Mammary epithelial cell (primary cell): ENCODE measurements at places on chromosomes 11 and 22. TPM values are rescaled to one million over a fixed set of nuclear protein-coding genes. Genes with fewer than 3 reads are reported as not detected.

PRG3 gene
- total RNA-seq = not detected in 2 replicates

OR10D3 gene
- total RNA-seq = not detected

- DNase-seq = peak; percentile 88
Observed at GRCh38 chr11:7020183-7020917, at the start of the genes NLRP14 and ZNF214. Gene NLRP14, plus strand, starts transcription at chr11:7020479. Its CDS starts 18,108 bp downstream, at chr11:7038587. Gene ZNF214, minus strand, starts transcription at chr11:7020346. Its CDS starts 17,511 bp downstream, at chr11:7002835.

DNA sequence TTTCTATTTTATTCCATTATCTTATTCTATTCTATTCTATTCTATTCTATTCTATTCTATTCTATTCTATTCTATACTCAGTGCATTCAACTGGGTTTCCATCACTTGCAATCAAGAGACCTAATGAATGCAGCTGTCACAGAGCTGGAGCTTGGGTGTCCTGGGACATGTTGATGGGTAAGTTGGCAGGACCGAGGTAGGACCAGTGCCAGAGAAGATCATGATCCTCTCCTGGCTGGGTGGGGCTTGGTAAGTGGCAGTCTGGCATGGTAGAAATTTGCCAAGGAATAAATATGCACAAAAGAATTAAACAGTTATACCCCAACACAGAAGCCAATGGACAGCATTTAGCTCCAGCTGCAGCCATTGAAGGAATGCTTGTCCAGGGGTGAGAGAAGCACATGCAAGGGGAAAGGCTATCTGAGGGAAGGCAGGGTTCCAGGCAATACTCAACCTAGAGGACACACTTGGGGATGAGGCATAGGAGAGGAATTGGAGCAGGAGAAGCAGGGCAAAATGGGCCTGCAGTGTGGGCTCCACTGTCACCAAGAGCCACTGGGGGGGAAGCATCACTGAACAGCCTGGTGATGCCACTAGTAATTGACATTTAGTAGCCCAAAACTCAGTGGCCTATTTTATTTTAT lies 97.0 kb upstream of the CD82 start:
- no peak for DNase-seq

- no peak for DNase-seq
Observed at GRCh38 chr11:120024046-120024445, 113.9 kb downstream of the TRIM29 start.

DNA sequence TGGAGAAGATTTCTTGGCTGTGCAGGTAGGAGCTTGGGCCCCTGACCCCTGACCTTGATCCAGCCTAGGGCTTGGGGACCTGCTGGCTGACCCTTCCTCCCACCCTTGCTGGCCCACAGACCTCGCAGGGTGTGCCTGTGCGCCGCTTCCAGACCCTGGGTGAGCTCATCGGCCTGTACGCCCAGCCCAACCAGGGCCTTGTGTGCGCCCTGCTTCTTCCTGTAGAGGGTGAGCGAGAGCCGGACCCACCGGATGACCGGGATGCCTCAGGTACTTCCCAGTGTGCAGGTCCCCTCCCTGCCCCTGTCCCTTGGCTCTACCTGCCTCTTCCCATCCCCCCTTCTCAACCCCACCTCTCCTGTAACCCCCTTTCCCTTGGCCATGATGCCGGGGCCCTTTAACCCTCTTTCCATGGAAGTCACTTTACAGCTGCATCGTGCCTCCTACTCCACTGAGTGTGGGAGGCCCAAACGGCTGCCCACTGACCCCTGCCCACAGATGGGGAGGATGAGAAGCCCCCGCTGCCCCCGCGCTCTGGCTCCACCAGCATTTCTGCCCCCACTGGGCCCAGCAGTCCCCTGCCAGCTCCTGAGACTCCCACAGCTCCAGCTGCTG lies 3.8 kb downstream of the INPPL1 start:
- peak; percentile 34 for DNase-seq

DNA sequence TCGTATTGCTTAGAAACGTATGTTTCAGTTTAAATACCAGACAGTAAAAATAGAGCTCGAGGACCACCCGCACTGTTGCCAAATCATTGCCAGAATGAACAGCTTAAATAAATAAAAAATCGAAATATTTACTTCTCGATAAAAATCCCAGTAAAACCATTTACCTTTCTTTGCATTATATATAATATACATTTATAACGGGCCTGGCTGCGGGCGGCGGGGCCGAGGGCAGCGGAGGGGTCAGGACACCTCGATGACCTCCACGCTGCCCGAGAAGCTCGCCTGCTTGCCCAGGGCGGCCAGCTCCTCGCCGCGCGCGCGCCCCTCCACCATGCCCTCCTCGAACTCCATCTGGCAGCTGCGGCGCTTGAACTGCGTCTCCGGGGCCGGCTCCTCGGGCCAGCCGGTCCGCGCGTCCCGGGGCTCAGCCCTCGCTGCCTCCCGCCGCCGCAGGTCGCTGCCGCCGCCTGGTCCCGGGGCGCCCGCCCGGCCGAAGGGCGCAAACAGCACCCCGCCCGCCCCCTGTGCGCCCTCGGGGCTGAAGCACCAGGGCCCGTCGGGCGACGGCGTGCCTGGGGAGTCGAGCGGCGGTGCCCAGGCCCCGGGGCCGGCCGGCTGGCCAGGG lies 15.7 kb downstream of the DUSP8 start:
- DNase-seq = no peak

KCNA4 gene
- total RNA-seq = not detected in 2 replicates

DNA sequence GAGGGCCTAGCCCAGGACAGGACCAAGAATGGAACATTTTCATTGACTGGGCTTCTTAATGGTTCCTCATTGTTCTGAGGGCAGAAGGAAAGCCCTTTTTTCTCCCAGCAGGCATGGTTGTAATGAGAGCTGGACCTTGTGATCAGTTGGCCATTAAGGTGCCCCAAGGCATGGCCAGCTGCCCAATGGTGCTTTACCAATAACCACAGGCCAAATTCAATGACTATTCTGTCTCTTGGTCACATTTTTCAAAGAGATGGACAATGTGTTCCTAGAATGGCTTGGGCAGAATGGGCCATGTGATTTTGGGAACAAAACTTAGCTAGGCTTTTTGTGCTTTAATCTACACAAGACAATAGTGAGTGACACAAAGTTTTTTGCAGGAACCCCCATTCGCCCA lies 7.3 kb downstream of the NAV2 start:
- DNase-seq = no peak

ANKK1 gene
- 2.3 TPM for total RNA-seq

SCGB1A1 gene
- not detected in 2 replicates for total RNA-seq

DNA sequence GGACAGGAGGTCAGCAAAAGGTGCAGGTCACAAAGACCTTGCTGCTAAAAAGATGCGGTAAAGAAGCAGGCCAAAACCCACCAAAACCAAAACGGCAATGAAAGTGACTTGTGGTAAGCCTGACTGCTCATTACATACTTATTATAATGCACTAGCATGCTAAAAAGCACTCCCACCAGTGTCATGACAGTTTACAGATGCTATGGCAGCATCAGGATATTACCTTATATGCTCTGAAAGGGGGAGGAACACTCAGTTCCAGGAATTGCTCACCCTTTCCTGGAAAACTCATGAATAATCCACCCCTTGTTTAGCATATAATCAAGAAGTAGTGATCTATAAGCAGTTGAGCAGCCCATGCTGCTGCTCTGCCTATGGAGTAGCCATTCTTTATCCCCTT lies 45.2 kb upstream of the SLC5A12 start:
- DNase-seq = no peak

- no peak for DNase-seq
Observed at GRCh38 chr11:18617688-18618341, 16.3 kb downstream of the SPTY2D1 start.

- DNase-seq = peak; percentile 30
Observed at GRCh38 chr11:109728056-109728455, 306.1 kb downstream of the C11orf87 start.

DNA sequence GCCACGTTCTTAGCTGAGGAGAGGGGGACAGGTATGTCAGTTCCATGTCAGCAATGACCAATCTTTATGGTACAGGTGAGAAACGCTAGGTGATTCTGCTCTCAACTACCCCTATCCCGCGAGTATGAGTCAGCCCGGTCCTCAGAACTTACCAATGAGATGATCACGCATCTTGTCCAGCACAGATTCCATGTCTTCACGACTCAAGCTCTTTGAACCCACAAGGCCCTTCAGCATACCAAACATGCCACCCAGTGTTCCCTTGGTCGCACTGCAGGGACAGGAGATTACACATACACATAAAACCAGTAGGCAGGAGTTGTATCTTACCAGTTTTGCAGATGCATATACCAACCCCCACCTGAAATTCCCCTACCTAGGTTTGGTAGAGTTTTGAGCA lies 2.9 kb downstream of the SRPRA start:
- no peak for DNase-seq

TXN2 gene
- 34.7 TPM for total RNA-seq

CLNS1A gene
- total RNA-seq = 103 and 112 TPM in 2 replicates

GRCh38 chr11:14327116-14327515 lies 31.9 kb downstream of the RRAS2 start:
- no peak for DNase-seq

DNA sequence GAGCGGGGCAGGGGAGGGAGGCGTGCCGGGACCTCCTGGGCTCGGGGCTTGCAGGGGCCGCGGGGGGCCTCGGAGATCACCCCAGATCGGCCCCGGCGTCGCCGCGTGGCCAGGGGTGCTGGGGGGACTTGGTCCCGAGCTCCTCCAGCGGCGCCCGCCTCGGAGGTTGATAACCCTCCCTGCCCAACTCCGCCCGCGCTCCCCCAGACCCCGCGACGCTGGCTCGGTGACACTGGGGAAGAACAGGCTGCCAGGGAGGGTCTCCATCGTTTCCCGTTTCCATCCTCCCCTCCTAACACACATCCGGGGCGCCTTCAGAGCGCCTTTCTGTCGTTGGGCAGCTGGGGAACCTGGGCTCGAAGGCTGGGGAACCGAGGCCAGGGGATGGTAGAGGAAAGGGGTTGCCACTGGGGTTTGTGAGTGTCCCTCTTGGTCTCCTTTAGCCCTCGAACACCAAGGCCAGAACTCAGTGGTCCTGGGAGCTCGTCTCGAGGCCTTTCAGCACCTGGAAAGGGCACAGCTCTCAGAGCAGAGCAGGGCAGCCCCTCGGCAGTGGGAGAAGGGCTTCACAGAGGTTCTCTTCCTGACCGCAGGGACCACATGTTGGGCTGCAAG lies 431 bp downstream of the SLC37A2 start:
- DNase-seq = no peak

DNA sequence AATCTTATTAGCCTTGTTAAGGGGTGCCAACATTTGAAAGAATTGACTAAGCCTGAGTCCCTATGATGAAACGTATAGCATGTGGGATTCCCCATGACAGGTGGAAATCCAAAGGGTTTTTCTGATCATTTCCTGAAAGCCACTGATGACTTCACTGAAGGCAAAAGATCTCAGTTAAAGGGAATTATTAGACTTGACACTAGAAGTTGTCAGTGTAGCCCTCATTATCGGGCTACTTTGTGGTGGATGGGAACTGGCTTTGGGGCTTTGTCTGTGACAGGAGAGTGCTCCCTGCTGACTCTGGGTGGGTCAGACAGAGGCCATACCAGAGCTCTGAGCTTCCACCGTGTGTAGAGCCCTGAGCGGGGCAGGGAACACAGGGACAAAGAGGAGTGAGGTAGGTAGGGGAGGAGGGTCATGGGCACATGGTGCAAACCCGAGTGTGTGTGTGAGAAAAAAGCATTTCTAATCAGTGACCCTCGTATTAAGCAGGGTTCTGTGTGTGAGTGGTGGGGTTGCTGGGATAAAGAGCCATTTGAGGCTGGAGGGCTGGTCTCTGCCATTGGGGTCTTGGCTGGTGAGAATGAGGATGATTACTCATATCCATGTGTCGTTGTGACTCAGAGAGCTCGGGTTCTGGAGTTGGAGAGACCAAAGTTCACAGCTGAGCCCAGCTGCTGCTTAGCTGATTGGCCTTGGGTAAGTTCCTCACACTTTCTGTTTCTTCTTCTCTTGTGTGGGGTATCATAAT lies 101.1 kb downstream of the GRIK4 start:
- DNase-seq = no peak

- no peak for DNase-seq
Observed at GRCh38 chr11:72918851-72919250, 104.6 kb downstream of the ATG16L2 start.

DNA sequence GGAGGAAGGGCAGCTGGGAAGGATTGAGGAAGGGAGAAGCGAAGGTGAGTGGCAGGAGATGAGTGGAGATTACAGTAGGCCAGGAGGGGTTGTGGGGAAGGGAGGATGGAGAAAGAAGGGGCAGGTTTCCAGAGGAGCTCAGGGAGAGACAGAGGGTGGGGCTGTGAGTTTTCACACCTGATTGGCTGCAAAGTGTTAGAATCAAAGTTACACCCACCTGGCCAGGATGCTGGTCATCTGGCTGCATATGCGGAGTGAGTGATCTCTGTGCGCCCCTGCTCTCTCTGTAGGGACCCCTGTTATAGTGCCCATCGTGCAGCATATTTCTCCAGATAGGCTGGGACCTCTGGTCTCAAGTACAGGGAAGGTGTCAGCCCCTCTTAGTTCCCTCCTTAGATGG lies 18.3 kb downstream of the AMPD3 start:
- no peak for DNase-seq

GRCh38 chr11:102760344-102761035 lies 19.9 kb downstream of the MMP10 start:
- peak; percentile 97 for DNase-seq

GRCh38 chr11:41301023-41301422 lies 158.4 kb downstream of the LRRC4C start:
- DNase-seq = no peak

SMTNL1 gene
- total RNA-seq = not detected in 2 replicates

DNA sequence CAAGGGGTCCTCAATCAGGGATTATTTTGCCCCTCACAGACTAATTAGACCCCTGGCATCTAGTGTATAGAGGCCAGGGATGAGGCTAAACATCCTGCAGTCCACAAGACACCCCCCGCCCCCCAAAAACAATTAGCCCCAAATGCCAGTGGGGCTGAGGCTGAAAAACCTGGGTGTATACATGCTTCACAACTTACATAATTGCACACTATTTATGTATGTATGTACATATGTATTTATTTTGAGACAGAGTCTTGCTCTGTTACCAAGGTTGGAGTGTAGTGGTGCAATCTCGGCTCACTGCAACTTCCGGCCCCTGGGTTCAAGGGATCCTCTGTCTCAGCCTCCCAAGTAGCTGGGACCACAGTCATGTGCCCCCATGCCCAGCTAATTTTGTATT lies 28.8 kb upstream of the SHANK2 start:
- DNase-seq = no peak

- no peak for DNase-seq
Observed at GRCh38 chr11:105211806-105212554, 72.4 kb upstream of the CARD18 start.

GRCh38 chr11:41861838-41862237 lies 402.4 kb upstream of the LRRC4C start:
- DNase-seq = no peak

DNA sequence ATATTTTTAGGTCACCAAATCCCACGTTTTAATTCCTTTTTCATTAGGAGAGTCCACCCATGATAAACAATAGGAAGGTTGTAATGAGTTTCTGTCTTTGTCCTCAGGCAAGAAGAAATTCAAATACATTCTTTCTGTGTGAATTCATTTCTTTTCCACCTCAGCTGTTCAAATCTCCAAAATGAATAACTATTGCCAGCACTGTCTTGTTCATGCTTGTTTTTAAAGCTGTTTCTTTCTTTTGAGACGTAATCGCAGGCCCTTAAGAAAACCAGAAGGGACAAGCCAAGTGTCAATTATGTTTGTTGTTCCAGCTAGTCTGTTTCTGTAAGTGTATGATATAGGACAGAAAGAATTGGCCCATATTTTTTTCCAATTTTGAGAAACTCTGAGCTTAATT lies 20.2 kb downstream of the MMP27 start:
- DNase-seq = peak; percentile 91

BCL2L13 gene
- 62.5 and 79.5 TPM in 2 replicates for total RNA-seq

CARD18 gene
- 3.5 TPM for total RNA-seq
